ENCODE measurements at places on chromosomes 7 and 10. TPM values are rescaled to one million over a fixed set of nuclear protein-coding genes. Genes with fewer than 3 reads are reported as not detected.
A peak's percentile ranks its signal among the peaks of the same experiment; 100 is the strongest.

DNA sequence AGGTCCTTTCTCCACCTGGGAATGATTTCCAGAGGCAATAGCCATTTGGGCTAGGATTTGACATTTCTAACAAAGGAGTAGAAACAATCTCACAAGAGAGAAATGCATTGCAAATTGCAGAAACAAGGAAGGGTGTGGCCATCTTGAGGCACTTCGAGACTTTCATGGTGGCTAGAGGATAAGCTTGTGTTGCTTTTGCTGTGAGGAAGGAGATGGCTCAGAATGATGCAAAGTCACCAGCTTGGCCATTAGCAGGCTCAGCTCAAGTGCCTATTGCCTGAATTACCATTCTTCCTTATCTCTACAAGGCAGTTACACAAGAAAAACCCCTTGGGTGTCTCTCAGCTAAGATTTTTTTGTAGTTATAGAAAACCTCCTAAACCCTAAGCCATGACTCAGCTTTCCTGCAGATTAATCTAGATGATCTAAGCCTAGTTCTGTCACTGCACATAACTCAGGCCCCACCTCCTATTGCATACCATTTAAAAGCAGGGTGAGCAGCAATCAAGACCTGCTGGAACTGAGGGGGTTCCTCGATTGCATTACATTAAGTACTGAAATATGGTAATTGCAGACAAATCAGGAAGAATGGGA, 683.1 kb downstream of the NRG3 start:
- DNase-seq: peak; percentile 23

DIP2C gene
- 16.5 TPM for total RNA-seq

GRCh38 chr7:1043552-1044188, 676 bp upstream of the GPR146 start:
- peak; percentile 19 for DNase-seq

- DNase-seq: no peak
These were observed 60.5 kb downstream of the RSU1 start for GRCh38 chr10:16756561-16757221.

SPDYE11 gene
- not detected for total RNA-seq

DNA sequence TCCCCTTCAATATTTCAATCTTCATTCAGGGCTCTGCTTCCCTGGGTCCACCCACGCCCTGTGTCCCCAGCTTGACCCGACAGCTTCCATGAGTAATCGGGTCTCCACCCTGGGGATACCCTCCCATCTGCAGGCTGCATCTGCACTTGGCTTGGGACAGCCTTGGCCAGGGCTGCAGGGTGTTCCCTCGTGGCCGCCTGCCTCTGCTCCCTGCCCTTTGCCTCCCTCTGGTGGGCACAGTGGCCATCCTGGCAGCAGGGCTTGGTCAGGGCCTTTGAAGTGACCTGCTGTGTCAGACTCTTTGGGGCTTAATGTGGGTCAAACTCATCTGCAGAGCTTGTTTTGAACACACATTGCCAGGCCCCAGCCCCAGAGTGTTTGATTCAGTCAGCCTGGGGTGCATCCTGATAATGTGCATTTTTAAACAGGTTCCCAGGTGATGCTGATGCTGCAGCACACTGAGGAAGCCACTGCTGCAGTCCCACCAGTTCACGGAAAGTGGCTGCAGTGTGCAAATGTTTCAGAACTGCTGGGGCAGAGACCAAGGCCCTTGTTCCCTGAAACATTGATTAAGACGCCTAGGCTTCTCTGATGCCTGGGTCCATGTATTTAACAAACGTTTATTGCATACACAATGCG, 80.7 kb upstream of the SEC61G start:
- no peak for DNase-seq

ERV3-1 gene
- 18.5 TPM for total RNA-seq

DNA sequence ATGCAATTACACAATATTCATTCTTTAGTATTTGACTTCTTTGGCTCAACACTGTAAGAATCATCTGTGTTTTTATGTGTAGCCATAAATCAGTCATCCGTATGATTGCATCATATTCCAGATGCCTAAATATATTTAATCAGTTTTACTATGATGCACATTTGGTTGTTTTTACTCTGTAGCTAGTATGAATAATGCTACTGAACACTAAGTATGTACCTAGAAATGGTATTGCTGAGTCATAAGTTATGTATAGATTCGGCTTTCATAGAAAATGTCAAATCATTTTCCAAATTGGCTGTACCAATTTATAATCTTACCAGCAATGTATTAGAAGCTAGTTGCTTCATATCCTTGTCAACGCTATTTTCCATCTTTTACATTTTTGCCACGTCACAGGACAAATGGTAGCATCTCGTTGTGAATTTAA, 197.3 kb upstream of the PLXNA4 start:
- DNase-seq: no peak

RBP4 gene
- not detected for total RNA-seq

LRRTM3 gene
- total RNA-seq: not detected

DNA sequence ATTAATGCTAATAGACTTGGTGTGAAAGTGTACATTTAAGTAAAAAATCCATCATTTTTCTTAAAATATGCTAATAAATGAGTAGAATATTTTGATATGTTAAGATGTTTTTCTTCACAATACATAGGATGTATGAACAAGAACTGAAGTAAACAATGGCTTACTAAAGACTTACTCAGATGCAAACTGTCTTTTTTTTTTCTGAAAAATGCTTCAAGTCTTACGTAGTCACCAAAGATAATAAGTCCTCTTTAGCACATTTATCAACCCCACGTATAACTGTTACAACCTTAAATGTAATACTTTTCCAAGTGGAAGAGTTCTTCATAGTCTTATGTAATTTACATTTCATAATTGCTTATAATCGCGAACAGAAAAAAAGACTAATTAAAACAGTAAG, 54.8 kb downstream of the MDFIC start:
- no peak for DNase-seq

DNA sequence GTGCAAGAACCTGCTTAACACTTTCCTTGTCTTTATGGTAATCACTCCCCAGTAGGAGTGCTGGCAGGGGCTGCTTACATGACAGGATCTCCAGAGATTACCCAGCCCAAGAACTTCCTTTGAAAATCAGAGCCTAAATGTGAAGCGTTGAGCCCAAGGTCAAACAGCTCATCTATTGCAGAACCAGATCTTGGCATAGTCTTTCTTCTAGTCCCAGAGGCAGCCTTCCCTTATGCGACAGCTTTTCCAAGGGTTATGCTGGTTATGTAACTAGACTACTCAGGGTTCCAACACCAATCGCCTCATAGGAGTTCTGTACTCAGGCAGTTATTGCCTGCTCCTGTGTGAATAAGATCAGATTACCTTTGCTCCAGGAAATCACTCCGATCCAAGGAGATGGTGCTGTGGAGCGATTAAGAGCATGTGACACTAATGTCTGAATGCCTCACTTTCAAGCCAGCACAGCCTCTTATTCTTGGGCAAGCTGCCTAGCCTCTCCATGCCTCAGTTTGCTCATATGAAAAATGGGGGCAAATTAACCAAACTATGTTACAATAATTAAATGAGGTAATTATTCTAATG, 8.4 kb upstream of the LGI1 start:
- DNase-seq: no peak

EPO gene
- not detected for total RNA-seq

GRCh38 chr10:45058992-45059561, 58.4 kb downstream of the ZNF22 start:
- DNase-seq: no peak

DNA sequence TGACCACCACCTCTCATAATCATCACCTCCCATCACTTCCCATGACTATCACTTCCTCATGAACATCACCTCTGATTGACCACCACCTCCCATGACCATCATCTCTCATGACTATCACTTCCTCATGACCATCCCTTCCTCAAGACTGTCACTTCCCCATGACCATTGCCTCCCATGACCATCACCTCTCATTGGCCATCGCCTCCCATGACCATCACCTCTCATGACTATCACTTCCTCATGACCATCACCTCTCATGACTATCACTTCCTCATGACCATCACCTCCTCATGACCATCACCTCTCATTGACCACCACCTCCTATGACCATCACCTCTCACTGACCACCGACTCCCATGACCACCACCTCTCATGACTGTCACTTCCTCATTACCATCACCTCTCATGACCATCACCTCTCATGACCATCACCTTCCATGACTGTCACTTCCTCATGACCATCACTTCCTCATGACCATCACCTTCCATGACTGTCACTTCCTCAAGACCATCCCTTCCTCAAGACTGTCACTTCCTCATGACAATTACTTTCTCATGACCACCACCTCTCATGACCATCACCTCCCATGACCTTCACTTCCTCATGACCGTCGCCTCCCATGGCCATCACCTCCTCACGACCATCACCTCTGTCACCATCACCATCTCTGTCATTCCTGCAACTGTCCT, 51.6 kb downstream of the PDGFA start:
- no peak for DNase-seq

- DNase-seq: peak; percentile 54
These were observed 14.1 kb downstream of the TMEM72 start for GRCh38 chr10:44925224-44925623.

DNA sequence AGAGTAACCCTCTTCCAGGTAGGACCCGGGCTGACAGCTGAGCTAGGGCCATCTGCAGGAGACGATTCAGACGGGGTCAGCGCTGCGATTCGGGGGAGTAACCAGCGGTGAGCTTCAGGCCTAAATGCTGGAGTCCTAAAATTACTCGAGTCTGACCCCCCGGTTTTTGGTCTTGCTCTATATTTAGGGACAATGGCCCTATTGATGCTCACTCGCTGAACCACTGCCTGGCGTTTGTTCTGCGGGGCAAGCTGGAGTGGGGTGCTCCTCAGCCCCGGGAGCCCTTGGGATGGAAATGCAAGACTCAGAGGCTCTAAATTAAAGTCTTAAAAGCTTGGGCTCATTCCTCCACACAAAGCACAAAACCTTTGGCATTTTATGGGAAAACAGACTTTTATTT, 120.0 kb downstream of the PRKAG2 start:
- no peak for DNase-seq

DYDC2 gene
- not detected for total RNA-seq

DNA sequence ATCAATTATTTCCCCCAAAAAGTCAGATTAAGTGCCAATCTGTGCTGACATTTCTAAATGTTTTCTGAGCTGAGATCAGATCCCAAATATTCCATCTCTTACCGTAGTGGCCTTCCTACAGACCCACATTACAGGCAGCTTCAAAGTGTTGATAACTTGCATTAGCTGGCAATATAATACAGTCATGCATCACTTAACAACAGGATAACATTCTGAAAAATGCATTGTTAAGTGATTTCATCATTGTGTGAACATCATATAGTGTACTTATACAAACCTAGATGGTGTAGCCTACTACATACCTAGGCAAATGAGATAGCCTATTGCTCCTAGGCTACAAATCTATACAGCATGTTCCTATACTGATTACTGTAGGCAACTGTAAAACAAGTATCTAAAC, 22.4 kb downstream of the SLC25A13 start:
- DNase-seq: no peak

GRCh38 chr7:44066111-44066460, 719 bp upstream of the PGAM2 start:
- DNase-seq: no peak

GRCh38 chr7:105691680-105692564, 110.6 kb upstream of the EFCAB10 start:
- peak; percentile 97 for DNase-seq

EBLN1 gene
- not detected for total RNA-seq
